ENCODE measurements at places on chromosomes 7 and 10.

- no peak for DNase-seq
Measured at GRCh38 chr7:46468753-46469356, 547.8 kb upstream of the IGFBP3 start.

GRCh38 chr10:3066317-3067117 lies 831 bp upstream of the PFKP start:
- no peak for DNase-seq

- no peak for DNase-seq
Measured at GRCh38 chr7:88485821-88486220, 179.1 kb upstream of the STEAP4 start.

DNA sequence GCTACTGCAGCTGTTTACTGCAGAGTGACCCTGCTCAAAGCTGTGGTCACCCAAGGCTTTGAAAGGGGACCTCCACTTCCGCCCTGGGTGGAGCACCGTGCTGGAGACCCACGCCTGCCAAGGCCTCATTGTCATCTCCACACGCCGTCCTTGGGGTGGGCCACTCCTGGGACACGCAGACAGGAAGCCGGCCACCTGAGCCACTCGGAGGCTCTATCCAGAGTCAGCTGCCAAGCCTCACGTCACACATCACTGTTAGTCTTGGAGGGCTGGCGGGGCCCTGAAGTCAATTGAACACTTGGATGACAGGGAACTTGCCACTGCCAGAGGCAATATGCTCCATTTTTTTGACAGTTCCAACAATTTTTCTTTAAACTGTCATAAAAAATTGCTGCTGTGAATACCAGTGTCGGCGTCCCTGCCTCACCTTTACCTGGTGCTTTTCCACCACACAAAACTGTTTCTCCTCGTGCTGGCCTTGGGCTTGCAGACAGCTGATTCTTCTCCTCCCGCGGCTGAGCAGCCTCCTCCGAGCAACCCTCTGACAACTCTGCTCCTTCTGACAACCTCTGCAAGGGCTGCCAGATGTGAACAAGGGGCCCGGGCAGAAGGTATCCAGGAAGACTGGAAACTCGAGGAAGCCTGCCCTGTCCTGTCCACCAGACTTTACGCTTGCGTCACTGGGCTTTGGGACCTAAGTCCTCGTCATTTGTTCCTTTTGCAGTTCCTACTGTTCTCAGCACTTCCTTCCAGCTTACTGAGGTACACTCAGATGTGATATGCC lies 81.9 kb downstream of the EGFR start:
- no peak for DNase-seq

DNA sequence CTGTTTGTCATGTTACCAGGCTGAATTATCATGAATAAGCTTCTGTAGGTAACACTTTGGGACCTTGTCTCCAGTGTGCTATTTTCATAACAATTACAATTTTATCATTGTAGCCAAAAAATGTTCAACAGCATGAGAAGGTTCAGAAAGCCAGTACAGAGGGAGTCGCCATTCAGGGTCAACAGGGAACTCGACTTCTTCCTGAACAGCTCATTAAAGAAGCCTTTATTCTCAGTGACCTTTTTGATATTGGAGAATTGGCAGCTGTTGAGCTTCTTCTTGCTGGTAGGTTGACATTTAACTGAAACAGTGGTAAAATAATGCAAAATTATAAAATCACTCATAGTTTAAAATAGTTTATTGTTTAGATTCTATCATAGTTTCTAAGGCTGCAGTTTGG lies 15.8 kb downstream of the NUP205 start:
- DNase-seq, result no peak

GRCh38 chr10:43867667-43868565 lies 219.2 kb upstream of the ZNF32 start:
- no peak for DNase-seq

GRCh38 chr10:94043431-94043990 lies 49.8 kb downstream of the PLCE1 start:
- no peak for DNase-seq

GRCh38 chr10:3763852-3764625 lies 21.0 kb downstream of the KLF6 start:
- no peak for DNase-seq

DNA sequence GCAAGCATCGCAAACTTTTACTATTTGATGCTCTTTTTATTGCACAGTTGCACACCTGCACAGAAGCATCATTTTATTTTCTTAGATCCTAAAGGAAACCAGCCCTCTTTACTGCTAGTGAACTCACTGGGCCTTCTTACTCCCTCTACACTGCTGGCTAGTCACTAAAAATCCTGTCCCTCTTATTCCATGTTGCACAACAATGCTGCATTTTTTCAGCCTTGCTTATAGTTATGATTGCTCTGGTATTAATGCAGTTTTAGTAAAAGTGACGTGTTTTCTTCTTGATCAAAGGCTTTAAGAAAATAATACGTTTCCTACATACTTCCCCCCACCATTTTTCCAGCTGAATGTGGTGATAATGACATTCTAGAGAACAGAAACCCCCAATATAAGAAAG lies 132.9 kb upstream of the FAM3C start:
- DNase-seq, result no peak

DNA sequence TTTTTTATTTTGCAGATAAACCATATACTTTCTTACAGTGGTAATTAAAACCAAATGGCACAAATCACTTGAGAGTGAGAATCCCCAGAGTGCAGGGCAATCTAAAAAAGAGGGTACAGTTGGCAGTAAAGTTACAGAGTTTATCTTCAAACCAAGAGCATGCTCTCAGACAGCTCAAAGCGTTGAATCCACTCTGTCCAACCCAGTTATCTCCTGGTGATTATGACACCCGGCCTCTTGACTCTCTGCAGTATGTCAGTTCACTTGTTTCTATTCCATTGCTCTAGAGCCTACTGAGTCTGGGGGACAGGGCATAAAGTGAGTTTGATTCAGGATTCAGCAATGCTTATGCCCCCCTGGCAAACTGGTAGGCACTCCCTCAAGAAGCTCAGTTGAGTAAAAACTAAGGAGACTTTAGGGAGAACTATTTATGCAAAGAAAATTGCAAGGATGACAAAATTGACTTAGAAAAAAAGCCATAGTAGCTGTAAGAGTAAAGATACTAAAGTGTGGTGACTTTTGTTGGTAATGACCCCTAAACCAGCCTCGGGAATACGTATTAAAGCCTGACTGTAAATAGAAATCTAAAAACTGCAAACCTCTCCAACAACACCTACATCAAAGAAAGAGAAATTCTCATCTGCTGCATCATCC lies 55.5 kb downstream of the COL1A2 start:
- DNase-seq, result no peak

- DNase-seq, result no peak
Measured at GRCh38 chr10:116888380-116889055, 39.2 kb downstream of the ENO4 start.

GRCh38 chr7:51261117-51261835 lies 55.3 kb downstream of the COBL start:
- no peak for DNase-seq

DNA sequence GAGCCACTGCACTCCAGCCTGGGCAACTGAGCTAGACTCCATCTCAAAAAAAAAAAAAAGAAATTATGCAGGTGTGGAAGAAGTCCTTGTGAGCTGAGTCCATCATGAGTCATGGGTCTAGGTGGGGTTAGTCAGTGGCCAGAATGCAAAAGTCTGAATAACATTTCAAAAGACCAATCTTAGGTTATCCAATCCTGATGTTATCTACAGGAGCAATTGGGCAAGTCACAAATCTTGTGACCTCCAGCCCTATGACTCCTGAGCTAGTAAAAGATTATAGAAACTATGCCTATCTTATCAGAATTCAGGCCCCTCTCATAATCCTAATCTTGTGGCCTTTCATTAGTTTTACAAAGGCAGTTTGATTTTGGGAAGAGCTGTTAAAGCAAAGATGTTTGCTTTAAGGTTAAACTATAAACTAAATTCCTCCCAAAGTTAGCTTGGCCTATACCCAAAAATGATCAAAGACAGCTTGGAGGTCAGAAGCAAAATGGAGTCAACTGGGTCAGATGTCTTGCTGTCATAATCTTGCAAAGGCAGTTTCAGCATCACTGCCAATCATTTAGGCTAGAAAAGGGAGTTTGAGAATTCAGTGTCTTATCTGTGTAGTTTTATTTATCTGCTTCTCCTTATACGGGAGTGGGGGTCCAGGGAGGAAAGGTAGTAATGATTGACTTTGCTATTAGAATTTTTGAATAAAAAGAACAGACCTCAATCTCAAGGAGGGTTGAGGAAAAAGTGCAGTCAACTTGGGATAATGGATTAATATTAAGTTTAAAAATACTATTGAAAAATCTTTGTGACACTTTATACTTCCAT lies 71.2 kb upstream of the TRIM24 start:
- DNase-seq, result no peak

GRCh38 chr10:32256613-32257437 lies 90.1 kb downstream of the EPC1 start:
- no peak for DNase-seq

- DNase-seq, result no peak
Measured at GRCh38 chr10:51288511-51288910, 214.2 kb downstream of the PRKG1 start.

GRCh38 chr7:108716783-108717182 lies 147.1 kb downstream of the DNAJB9 start:
- DNase-seq, result no peak

DNA sequence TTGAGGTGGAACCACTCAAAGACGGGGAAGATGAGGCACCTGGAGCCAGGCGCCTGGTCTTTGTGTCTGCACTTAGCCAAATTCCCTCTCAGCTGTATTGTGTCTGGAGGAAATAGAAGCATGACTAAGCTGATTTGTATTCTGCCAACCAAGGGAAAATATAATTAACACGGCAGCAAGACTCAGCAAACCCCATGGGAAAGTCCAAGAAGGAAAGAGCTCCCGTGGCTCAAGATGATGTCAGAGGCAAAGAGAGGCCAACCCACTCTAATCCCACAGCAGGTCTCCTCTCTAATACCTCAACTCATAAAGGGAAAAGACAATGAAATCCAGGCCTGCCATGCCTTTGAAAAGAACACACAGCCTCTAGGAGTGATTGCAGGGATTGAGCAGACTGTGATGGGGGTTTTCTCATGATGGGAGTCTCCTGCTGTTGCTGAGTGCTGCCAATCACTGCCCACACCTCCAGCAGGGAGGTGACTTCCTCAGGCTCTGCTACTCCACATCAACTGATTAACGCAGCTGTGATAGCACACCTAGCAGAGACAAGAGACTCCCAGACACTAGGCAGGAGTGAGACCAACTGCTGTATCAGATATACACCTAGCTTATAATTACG lies 255.5 kb upstream of the C7orf33 start:
- DNase-seq, result no peak

DNA sequence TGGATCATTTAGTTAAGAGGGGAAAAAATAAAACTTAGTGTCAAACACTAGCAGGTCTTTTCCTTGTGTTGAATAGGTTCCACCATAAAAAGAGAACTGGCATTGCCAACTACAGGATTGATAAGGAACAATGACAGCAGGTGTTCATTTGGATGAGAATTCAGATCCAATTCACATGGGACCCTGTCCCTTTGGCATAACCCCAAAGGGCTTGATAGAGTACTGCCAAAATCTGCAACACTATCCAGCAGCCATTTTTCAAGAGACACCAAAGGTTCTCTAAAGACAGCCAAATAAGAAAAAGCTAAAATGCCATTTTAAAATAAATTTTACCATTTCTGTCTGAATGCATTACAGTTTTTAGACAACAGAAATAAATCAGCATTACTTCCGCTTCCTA lies 422.3 kb downstream of the DGKB start:
- DNase-seq, result no peak

GRCh38 chr10:119680650-119681081 lies 29.5 kb downstream of the BAG3 start:
- DNase-seq, result no peak

GRCh38 chr7:128437426-128438332 lies 18.0 kb upstream of the HILPDA start:
- DNase-seq, result peak; percentile 84

DNA sequence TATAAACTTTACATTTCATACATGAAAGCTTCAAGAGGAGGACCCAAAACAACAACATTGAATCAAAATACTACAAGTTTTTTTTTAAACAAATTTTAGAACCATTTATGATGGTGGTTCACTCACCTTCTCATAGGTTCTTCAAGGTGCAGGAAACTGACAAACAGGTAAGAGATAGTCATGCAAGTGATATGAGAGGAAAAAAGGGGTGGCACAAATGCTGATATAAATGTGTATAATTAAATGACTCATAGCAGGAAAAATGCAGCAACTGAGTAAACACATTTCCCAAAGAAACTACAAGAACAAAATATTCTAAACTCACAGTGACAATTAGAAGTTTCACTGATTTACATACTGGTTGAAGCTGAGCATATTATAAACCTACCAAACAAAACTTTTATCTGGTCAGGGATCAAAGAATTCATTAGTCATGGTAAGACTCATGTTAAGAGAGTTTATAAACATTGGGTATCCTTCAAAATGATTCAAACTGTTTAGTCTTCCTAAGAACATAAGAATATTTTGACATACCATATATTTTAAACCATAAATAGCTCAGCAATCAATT lies 14.1 kb downstream of the ZWINT start:
- no peak for DNase-seq

- DNase-seq, result no peak
Measured at GRCh38 chr10:18797286-18797685, 138.1 kb downstream of the ARL5B start.

GRCh38 chr10:30160271-30160982 lies 101.0 kb upstream of the JCAD start:
- no peak for DNase-seq

- DNase-seq, result no peak
Measured at GRCh38 chr7:25389489-25390106, 161.3 kb upstream of the NPVF start.

GRCh38 chr7:147199868-147200267 lies 1083.3 kb downstream of the CNTNAP2 start:
- DNase-seq, result no peak

DNA sequence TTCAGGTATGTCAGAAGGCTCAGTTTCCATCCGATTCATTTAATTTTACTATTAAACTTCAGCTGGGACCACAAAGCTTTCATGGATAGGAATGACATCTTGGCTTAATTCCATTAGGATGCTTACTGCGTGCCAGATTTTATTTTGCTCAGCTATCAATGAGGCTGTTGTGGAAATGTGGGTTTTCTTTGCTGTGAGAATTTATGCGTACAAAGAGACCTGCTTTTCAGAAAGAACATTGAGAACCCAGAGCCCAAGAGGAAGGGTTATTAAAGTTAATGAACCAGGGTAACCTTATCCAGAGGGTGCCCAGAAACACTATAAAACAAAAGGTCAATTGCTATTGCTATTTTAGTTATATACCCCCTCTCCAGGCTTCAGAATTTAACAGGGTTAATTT lies 98.3 kb downstream of the MKLN1 start:
- no peak for DNase-seq

DNA sequence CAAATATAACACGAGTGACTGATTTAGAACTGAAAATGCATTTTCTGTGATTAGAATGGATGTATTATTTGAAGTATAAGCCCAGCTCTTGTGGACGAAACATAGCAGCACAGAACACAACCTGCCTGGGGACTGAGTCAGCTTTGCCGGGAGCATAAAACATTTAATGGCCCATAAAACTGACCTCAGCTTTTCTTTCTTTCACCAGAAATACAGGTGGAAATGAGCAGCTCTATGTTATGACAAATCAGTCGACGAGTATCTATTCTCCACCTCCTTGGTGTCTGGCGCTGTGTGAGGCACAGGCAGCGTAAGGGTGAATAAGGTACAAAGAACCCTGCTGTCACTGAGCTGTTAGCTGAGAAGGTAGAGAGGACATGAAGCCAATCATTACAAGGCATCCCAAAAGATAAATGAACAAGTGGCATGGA lies 471.6 kb upstream of the AKR1E2 start:
- DNase-seq, result no peak

GRCh38 chr10:32189400-32190084 lies 133.3 kb upstream of the KIF5B start:
- no peak for DNase-seq

- DNase-seq, result no peak
Measured at GRCh38 chr7:4849390-4849789, 12.4 kb downstream of the PAPOLB start.

Measured in SIG-M5 (cell line).